Kidney (tissue), 22 donors: ENCODE measurements at places on chromosomes 7 and 10. TPM values are rescaled to one million over a fixed set of nuclear protein-coding genes. Genes with fewer than 3 reads are reported as not detected.

AQP1 gene
- 617 TPM for polyA plus RNA-seq

OR2A7 gene
- polyA plus RNA-seq: 3.5 TPM

PHYHIPL gene
- 19.2 TPM for polyA plus RNA-seq

SPDYE3 gene
- not detected for polyA plus RNA-seq

TMEM178B gene
- 0.58 TPM for polyA plus RNA-seq

TDRD1 gene
- polyA plus RNA-seq: not detected

NKX1-2 gene
- not detected for polyA plus RNA-seq

OR13A1 gene
- not detected for polyA plus RNA-seq

MNX1 gene
- not detected for polyA plus RNA-seq

DYDC1 gene
- not detected for polyA plus RNA-seq

ELMO1 gene
- 6.0 TPM for polyA plus RNA-seq

GPR141 gene
- not detected for polyA plus RNA-seq

HOXA3 gene
- polyA plus RNA-seq: 6.3 TPM

DNA sequence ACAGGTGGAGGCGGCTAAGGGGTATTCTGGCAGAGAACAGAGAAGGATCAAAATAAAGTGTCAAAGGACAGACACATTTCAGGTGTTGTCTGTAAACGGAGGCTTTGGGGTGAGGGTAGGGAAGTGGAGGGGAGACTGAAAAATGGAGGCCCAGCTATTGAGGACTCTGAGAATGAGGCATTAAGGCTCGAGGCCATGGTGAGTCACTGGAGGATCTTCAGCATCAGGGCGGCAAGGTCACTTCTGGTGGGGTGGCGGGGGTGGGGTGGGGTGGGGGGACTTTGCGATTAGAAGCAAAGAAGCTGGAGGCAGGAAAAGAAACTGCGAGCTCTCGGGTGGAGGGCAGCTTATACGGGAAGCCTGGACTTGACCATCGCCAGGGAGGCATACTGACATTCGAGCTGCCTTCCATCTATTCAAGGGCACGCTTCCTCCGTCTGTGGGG is 58.4 kb upstream of the PCGF5 start:
- no peak for DNase-seq

GRCh38 chr10:96014473-96015102 is 28.8 kb upstream of the CCNJ start:
- no peak for DNase-seq

- DNase-seq: peak; percentile 89
Observed at GRCh38 chr7:953547-954327, 743 bp downstream of the ADAP1 start.

- DNase-seq: no peak
Observed at GRCh38 chr10:113446739-113447138, 106.1 kb upstream of the HABP2 start.

- no peak for DNase-seq
Observed at GRCh38 chr7:19958309-19958896, 185.0 kb upstream of the TMEM196 start.

DNA sequence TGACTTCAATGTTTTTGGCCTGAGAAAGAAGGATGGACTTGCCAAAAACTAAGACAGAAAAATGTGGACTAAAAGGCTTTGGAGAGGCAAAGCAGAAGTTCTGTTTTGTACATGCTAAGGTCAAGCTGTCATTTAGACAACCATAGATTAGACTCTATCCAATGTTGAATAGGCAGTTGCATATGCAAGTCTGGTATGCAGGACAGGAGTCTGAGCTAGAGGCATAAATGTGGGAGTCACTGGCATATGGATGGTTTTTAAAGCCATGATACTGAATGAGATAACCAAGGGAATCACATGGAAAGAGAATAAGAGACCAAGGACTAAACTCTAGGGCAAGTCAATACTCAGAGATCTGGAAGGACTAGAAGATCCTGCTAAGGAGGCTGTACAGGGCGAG is 164.1 kb downstream of the LSM5 start:
- no peak for DNase-seq

GRCh38 chr10:47299611-47300428 is at the start of gene GDF10:
Gene GDF10, plus strand, starts transcription at chr10:47300197. Its CDS starts 455 bp downstream, at chr10:47300652.
- peak; percentile 47 for DNase-seq

DNA sequence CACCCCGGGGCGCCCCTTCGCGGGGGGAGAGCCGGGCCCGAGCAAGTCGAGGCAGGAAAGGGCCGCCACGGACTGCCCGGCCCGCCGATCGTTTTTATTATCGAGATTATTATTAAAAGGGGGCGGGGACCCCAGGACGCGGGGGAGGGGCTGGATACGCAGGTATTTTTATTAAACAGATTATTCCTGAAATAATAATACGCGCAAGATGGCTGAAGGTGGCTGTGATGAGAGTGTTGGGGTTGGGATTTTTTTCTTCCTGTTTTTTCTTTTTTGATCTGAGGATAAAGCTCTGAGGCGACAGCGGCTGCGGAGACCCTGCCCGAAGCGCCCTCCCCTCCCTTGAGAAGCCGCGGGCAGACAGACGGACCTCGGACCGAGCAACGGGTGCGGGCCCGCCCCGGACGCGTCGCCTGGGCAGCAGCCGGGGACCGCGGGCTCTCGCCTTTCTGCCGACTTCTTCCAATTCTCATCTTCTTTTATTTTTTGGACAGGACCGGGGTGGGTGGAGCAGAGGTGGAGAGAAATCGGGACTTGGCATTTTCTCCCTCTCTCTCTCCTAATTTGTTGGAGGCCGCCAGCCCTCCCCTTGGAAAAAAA is 1.4 kb upstream of the TRIM8 start:
- DNase-seq: peak; percentile 57

- no peak for DNase-seq
Observed at GRCh38 chr7:157700231-157701005, 363.6 kb downstream of the DNAJB6 start.

DNA sequence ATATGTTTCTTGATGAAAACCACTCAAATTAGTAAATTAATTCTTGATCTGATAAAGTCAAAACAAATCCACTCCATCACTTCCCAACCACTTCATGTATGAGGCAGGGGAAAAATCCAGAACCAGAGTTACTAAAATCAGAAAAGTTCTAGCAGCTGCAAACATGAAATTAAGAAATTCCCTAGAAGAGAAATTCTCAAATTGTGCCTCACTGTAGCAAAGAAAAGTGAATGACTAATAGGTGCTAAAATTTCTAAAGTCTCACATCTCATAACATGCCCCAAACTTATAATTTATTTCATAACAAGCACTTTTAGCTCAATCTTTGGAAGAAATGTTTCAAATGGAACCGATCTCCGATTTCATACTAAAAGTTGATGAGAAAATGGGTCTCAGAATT is 345.0 kb upstream of the AOAH start:
- DNase-seq: no peak

GRCh38 chr7:27605283-27605682 is 57.4 kb downstream of the HIBADH start:
- no peak for DNase-seq

GRCh38 chr7:32153006-32153405 is 82.8 kb upstream of the PDE1C start:
- no peak for DNase-seq

- peak; percentile 40 for DNase-seq
Observed at GRCh38 chr7:112067200-112067599, 139.0 kb downstream of the DOCK4 start.

DNA sequence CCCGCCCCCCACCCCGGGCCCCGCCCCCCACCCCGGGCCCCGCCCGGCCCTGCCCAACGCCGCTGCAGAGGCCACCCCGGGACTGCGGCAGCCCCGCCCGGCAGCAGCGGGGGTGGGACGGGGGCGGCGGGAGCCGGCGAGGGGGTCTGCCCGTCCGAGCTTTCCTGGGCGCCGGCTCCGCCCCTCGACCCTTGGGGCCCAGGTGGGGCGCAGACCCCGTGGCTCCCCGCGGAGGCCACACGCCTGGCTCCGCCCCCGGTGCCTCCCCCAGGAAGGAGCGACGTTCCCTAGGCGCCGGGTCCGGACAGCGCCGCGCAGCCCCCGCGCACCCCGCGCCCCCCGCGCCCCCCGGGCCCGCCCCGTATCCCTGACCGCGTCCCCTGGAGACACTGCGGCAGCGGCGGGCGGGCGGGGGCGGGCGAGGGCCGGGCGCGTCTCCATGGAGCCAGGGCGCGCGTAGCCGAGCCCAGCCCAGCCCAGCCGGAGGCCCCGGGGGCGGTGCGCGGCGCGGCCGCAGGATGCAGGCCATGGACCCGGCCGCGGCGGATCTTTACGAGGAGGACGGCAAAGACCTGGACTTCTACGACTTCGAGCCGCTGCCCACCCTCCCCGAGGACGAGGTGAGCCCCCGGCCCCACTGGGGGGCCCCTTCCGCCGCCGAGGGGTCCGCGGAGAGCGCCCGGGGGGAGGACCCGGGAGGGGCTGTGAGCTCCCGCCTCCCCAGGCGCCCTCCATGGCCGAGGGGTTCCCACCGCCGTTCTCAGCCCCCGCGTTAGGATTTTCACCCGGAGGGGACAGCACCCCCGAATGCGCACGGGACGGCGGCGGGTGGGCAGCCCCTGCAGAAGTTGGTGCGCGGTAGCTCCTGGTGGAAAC is at the start of gene KNDC1:
TSS of gene KNDC1 (plus strand) at position 270 of the 876 bp plus-strand sequence. CDS start at position 519, 249 bp downstream.
- DNase-seq: peak; percentile 68

- peak; percentile 52 for DNase-seq
Observed at GRCh38 chr10:8055420-8056349, 1.2 kb downstream of the GATA3 start.

GRCh38 chr10:6486309-6486708 is 93.8 kb downstream of the PRKCQ start:
- DNase-seq: no peak

- DNase-seq: no peak
Observed at GRCh38 chr10:74987339-74988053, 124.0 kb upstream of the SAMD8 start.

DNA sequence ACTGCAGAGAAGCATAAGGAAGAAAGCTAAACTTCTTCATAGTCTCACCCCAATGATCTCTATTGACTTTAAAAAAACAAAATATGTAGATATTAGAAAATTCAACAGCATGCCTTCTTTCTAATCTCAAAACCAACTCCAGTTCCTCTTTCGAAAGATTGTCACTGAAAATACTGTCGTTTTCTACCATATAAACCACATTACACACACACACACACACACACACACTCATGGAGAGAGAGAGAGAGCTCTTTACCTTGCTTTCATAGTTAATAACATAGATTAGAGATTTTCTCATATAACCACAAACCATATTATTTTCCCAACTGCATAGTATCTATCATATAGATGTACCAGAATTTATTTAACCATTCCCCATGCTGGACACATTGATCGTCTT is 296.2 kb upstream of the MGMT start:
- DNase-seq: no peak

GRCh38 chr10:81315026-81315425 is 560.0 kb upstream of the NRG3 start:
- no peak for DNase-seq

DNA sequence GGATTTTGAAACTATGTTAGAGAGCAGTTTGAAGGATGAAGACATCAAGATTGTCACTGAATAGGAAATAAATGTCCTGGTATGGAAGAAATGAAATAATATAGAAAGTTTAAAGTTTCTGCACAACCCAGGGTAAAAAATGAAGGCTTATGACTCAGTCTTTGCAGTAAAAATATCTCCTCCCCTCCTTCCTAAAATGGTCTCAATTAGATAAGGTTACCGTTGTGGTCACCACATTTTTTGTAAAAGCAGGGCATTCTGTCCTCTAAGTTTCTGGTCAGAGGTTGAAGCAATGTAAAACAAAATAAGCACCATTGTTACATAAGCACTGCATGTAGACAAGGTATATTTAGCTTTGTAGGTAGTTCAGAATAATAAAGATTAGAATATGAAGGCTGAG is 403.5 kb downstream of the SUGCT start:
- no peak for DNase-seq

DNA sequence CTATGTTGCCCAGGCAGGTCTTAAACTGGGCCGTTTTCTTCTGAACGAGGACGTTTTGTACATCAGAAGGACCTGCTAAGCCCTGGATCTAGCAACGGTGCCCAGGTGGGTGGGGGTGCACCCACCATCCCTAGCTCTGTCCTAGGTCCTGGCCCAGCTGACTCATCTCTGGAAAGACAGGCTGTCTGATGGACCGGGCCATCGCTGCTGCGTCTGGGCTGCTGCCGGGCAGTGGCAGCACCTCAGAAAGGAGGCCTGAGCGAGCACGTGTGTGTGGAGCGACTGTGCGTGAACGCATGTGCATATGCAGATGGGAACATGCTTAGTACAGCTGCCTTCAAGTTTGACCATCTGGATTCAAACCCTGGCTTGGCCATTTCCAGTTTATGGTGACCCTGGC is 7.3 kb upstream of the ELFN1 start:
- DNase-seq: no peak

DNA sequence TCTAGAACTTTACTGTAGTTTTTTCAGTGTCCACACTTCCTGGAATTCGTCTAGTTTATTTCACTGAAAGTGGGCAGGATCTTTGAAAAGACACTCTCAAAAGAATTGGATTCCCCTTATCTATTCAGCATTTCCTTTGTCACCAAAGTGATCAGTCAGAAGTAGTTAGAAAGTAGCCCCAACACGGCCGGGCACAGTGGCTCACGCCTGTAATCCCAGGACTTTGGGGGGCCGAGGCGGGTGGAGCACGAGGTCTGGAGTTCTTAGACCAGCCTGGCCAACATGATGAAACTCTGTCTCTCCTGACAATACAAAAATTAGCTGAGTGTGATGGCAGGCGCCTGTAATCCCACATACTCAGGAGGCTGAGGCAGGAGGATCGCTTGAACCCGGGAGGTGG is 69.0 kb upstream of the KMT2C start:
- no peak for DNase-seq

- no peak for DNase-seq
Observed at GRCh38 chr7:131076032-131076431, 251.6 kb upstream of the MKLN1 start.

- DNase-seq: no peak
Observed at GRCh38 chr7:36116347-36117202, 36.5 kb upstream of the EEPD1 start.

GRCh38 chr10:7667262-7668141 is 736 bp upstream of the ITIH5 start:
- peak; percentile 71 for DNase-seq

DNA sequence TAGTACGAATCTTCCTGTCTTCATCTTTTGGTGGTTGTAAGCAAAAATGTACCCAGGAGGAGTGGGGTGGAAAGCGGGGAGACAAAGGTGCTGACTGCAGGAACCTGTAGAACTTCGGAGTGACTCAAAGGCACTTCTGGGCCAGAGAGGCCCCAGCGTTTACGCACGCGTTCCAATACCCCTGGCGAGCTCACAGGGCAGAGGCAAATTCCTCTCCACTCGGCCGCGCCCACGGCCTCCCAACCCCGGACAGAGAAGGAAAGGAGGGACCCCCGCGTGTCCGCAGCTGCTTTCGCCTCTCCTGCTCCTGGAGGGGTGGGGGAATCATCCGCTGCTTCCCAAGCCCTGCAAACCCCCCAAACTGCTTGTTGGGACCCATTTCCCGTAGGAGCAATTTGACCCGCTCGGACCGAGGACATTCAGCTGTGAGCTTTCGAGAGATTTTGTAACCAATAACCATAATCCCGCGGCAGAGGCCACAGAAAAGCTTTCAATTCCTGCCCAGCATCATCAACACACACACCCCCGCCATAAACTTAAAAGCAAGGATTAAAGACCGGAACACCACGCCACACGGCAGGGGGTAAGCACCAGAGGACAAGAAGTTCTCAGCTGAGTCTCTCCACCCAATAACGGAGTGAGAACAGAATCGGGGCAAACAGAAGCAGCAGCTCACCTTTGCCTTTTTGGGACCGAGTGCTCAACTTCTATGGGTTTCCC is 2.3 kb downstream of the IGF2BP3 start:
- peak; percentile 54 for DNase-seq

- peak; percentile 1 for DNase-seq
Observed at GRCh38 chr7:18753972-18754610, 258.5 kb downstream of the HDAC9 start.

- DNase-seq: no peak
Observed at GRCh38 chr7:155908385-155908784, 96.1 kb upstream of the SHH start.

GRCh38 chr7:120961638-120962173 is 11.1 kb downstream of the ING3 start:
- DNase-seq: no peak
